ENCODE measurements at places on chromosomes 16 and 17.

- DNase-seq = no peak
Measured at GRCh38 chr16:56047307-56048234, 143.7 kb upstream of the GNAO1 start.

GRCh38 chr16:59385959-59386358 is 651.8 kb upstream of the GOT2 start:
- DNase-seq = no peak

DNA sequence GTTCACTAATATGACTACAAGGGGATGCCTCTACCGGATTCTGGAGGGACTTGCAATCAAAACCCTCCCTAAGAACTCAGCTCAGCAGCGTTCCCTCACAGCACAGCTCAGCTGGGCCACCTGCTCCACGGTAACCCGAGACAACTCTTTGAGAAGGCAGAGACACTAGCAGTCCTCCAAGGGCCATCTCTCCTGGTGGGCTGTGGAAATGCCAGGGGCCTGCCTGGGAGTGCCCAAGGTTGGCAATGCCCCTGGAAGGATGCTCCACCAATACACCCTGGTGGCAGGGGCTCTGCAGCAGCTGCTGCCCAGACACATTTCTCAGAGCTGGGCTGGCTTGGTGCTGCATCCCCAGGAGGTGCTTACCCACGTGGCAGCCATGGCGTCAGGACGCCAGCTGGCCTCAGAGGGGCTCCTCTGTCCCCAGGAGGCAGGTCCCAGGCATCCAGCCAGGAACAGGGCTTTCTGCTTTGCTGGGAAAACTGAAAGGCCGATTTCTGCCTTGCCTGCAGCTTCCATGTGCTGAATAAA is 16.5 kb downstream of the CDIP1 start:
- no peak for DNase-seq

- no peak for DNase-seq
Measured at GRCh38 chr17:66167189-66167815, 24.6 kb downstream of the CEP112 start.

- no peak for DNase-seq
Measured at GRCh38 chr17:75591722-75592302, 4.2 kb downstream of the MYO15B start.

Data from left lung (tissue), 14 donors.